ENCODE measurements at places on chromosomes 12 and 14. TPM values are rescaled to one million over a fixed set of nuclear protein-coding genes. Genes with fewer than 3 reads are reported as not detected.

MYF5 gene
- polyA plus RNA-seq: not detected

CCDC60 gene
- polyA plus RNA-seq: not detected

DNA sequence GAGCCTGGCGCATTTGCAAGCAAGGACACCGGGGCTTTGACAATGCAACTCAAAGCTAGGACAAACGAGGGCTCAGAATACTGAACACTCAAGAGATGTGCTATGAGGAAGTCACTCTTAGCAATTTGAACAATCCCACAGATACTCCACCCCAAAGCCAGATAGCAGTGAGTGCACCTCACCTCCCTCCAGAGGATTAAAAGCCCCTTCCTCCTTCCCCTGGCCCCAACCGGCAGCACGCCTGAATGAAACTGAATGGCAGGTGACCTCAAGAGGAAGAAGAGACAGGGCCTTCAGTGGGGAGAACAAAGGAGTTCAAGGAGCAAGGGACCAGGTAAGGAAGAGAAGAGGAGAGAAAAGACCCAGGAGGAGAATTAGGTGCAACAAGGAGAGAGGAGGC lies 1.9 kb upstream of the KRT78 start:
- no peak for DNase-seq

DNA sequence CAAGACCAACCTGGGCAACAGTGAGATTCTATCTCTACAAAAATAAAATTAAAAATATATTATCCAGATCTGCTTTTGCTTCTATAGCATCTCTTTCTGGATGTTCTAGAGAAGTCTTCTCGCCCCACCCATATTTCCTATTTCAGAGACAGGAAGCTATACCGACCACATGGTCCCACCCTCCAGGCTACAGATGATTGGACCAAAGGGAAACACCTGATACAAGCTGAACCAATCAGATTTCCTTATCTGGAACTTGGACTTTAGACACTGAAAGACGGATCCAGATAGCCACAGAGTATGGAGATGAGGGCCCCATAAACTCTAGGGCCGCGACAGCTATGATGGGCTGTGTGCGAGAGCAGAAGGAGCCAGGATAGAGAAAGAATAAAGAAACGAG lies 48.7 kb downstream of the CCDC60 start:
- DNase-seq: no peak

- DNase-seq: no peak
These were observed 238.0 kb upstream of the SLC16A7 start for GRCh38 chr12:59357811-59358210.

DNA sequence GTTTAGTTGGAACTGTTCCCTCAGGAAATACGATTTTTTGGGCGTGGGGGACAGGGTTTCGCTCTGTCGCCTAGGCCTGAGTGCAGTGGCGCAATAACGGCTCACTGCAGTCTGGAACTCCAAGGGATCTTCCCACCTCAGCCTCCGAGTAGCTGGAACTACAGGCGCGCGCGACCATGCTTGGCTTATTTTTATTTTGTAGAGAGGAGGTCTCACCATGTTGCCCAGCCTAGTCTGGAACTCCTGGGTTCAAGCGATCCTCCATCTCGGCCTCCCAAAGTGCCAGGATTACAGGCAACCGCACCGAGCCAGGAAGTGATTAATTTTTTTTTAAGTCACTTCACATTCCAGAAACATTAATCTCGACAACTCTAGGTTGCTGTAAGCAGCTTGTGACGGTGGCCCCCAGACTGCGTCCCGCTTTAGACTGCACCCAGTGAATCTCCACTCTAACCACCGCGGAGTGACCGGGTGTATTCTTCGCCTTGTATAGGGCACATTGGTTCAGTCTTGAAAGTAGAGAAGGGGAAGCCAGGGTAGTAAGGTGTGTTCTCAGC lies 830 bp upstream of the MIS18BP1 start:
- no peak for DNase-seq

GRCh38 chr12:49533331-49533730 lies 5.5 kb upstream of the KCNH3 start:
- no peak for DNase-seq

- DNase-seq: peak; percentile 92
These were observed at the start of gene CORO1C for GRCh38 chr12:108731105-108731865. Gene CORO1C, minus strand, starts transcription at chr12:108731518. Its CDS starts 30,200 bp downstream, at chr12:108701318.

- no peak for DNase-seq
These were observed 8.4 kb downstream of the OR6S1 start for GRCh38 chr14:20632831-20633691.

- DNase-seq: no peak
These were observed 364.1 kb upstream of the KITLG start for GRCh38 chr12:88944397-88944796.

- no peak for DNase-seq
These were observed 40.3 kb upstream of the TRAF3 start for GRCh38 chr14:102736956-102737355.

All from renal cortex interstitium (tissue), 15 donors.